Kidney tubule cell (primary cell): ENCODE measurements at places on chromosomes 13 and 19.

DNA sequence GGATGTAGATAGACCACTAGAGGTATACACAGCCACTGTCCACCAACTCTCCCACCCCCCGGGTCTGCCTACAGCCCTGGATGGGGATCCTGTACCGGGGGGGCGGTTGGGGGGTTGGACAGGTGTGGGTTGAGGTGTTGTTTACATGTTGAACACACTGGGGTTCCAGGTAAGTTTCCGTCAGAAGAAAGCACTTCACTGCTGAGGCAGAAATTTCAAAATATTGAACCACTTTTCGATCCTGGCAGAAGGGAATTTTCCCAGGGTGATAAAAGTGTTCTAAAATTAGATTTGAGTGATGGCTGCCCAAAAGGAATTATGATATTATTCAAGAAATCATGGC, 6.6 kb upstream of the CEACAM16 start:
- no peak for DNase-seq

DNA sequence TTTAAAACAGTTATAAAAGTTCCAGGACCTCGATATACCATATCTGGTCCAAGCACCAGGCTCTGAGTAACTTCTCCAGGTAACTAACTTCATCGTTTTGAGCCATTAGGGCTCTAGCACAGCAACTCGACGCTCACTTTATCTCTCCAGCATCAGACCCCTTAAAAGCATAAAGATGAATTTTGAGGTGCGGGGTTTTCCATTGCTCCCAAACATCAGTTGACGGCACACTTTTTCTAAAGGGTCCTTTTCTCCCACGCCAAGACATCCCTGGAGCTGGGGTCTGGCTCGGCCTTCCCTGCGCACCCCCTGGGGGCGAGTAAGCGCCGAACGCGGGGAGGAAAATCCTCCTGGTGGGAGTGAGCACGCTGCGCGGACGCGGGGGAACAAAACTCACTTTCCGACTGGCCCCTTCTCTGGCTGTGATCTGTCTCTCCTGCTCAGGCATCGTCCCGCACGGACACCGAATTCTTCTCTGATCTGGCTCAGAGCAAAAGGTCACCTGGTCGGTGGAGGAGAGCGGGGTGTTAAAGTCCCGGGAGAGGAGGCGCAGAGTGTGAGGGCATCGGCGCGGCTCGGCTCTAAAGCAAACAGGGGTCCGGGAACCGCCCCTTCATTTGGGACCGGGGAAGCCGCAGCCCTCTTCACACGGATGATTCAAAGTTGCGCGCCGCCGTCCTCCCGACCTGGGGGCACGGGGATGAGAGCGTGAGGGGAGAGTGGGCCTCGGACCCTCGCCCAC, at the start of gene ATP7B:
Gene ATP7B (minus strand): TSS at position 561 of the 742 bp plus-strand sequence. CDS start 113 bp downstream, at position 448.
- peak; percentile 26 for DNase-seq

DNA sequence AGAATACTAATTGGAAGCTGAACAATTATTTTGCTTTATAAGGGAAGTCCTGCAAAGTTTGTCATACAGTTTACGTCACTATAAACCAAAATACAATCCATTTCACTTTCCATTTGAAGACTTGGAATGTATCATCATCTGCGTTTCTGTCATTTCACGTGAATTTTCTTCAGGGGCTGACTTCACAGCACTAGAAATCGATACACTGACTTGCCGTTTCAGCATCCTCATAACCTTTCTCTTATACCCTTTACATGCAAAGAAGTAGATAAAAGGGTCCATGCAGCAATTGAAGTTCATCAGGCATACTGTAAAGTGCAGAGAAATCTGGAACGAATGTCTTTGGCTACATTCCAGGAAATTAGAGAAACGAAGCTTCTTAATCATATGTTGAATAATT, 12.2 kb downstream of the GPR183 start:
- DNase-seq = no peak

- DNase-seq = no peak
Measured at GRCh38 chr19:29422486-29423085, 103.2 kb upstream of the VSTM2B start.

- no peak for DNase-seq
Measured at GRCh38 chr13:30477346-30478195, 11.8 kb upstream of the HMGB1 start.

- DNase-seq = no peak
Measured at GRCh38 chr13:113350065-113350937, 13.6 kb downstream of the GRTP1 start.

- no peak for DNase-seq
Measured at GRCh38 chr13:26047040-26047439, 4.8 kb downstream of the SHISA2 start.

DNA sequence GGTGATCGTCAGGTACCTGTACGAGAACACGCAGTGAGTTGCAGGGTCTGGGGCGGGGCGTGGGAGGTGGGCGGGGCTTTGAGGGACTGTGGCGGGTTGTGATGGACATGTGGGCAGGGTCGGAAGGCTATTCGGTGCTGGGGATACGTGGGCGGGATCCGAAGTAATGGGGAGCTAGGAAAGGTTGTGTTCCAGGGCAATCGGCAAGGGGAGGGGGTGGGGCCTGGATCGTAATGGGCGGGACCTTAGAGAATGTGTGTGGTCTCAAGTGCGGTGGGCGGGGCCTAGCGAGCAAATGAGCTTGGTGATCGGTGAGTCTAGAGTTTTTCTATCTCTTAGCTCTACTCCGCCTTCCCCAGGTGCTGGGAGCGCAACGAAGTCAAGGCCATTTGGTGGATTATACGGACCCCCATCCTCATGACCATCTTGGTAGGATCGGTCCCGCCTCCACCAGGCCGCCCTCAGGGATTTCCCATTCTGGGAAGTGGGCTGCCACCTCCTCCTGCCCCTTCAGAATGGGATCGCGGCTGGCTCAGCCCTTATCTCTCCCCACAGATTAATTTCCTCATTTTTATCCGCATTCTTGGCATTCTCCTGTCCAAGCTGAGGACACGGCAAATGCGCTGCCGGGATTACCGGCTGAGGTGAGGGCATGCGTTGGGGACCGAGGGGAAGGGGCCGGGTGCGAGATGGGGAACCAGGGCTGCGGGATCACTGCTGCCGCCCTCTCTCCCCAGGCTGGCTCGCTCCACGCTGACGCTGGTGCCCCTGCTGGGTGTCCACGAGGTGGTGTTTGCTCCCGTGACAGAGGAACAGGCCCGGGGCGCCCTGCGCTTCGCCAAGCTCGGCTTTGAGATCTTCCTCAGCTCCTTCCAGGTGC, 9.6 kb downstream of the GIPR start:
- DNase-seq = peak; percentile 94

- DNase-seq = peak; percentile 72
Measured at GRCh38 chr13:105979131-105980011, 556.1 kb downstream of the EFNB2 start.

- DNase-seq = no peak
Measured at GRCh38 chr13:111204438-111205177, 89.5 kb downstream of the ARHGEF7 start.

DNA sequence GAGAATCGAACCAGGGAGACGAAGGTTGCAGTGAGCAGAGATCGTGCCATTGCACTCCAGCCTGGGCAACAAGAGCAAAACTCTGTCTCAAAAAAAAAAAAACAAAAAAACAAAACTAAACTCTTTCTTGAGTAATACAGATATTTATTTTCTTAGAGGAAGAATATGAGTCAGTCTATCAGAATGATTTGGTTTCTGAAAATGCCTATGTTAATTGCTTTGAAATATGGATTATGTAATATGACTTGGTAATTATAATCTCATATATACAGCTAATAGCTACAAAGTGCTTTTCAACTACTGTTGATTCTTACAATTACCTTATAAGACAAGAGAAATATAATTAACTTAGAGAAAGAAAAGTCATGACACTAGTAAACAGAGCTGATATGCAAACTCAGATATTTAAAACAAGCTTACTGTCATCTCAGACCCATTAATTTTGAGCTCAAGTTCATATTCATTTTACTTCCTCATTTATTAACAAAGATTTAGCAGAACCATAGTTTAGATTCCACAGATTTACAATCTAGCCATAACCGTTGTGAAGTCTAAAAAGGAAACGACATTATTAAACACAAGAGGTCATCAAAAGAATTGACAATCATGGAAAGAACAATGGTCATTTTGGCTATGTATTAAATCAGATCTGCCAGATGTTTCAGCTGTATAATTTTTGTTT, 88.0 kb downstream of the TBC1D4 start:
- DNase-seq = no peak

GRCh38 chr19:41887711-41888382, 4.9 kb downstream of the ARHGEF1 start:
- peak; percentile 93 for DNase-seq

- DNase-seq = no peak
Measured at GRCh38 chr13:52744842-52745375, 5.3 kb upstream of the CNMD start.
